Cardiac muscle cell (in vitro differentiated cells and primary cell): ENCODE measurements at places on chromosomes 4 and X.

- DNase-seq: peak; percentile 85
These were observed 5.9 kb upstream of the SCARB2 start for GRCh38 chr4:76219299-76220055.

GRCh38 chrX:113289503-113289902 lies 448.9 kb upstream of the AMOT start:
- no peak for DNase-seq

DNA sequence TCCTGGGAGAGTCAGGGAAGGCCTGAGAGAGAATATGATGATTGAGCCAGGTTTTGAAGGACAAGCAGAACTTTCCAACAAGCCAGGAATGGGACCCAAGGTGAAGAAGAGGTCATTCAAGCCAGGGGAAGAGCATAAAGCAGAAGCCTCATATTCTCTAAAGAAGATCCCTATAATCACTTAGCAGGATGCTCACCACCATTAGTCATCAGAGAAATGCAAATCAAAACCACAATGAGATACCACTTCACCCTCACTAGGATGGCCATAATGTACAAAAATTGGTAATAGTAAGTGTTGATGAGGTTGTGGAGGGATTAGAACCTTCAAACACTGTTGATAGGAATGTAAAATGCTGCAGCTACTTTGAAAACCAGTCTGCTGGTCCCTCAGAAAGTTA lies 20.5 kb upstream of the SUPT20HL1 start:
- DNase-seq: no peak

DNA sequence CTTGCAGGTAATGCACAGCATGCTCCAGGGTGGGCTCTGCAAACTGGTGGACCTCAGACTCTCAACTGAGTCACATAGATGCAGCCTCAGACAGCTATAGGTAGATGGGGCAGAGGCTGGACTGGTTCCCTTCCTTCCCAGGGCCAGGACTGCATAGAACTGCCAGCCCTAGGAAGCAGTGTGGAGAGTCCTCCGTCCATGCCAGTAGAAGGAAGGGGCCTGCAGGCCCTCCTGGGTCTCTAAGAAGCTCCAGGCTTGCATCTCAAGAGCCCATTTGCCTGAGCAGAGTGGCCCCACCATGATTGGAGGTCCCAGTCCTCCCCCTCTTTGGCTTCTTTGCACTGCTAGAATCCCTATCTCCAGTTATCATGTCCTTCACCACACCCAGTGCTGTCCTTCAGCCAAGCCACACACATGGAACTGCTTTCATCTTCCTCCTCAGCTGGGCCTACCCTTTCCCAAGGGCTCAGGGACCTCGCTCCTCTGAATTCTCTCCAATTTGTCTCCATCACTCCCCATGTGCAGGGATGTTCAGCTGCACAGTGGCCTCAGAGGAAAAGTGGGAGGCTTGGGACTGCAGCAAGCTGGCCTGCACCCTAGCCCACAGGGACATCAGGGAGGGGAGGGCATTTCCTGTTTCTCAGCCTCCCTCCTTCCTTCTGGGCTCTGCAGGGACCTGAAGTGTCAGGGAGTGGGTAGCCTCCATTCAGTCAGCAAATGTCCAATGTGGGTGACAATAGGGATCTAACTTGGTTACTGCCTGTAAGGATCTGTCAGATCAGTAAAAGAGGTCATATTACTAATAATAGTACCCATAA lies 146.0 kb downstream of the PJA1 start:
- DNase-seq: no peak

GRCh38 chr4:168441412-168441811 lies 38.9 kb downstream of the DDX60L start:
- no peak for DNase-seq

- DNase-seq: peak; percentile 92
These were observed 232.3 kb downstream of the PABPC4L start for GRCh38 chr4:133969202-133969848.

DNA sequence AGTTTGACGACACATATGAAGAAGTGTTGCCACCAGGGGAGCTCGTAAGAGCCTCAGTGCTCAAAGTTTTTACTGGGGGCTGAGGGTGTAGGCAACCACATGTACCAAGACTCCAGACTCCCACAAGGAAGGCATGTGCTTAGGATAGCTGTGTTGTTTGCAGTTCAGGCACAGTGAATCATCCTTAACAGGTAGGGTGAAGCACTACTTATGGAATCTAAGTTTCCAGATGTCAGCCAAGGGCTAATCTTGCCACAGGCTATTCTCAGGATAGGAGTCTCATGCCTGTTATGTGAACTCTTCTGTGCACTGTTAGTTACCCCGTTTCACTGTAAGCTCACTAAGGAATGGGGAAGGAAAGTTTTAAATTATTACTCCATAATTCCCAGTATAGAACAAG lies 202.6 kb downstream of the TMA16 start:
- DNase-seq: no peak
